ENCODE measurements at places on chromosomes 7 and 10. TPM values are rescaled to one million over a fixed set of nuclear protein-coding genes. Genes with fewer than 3 reads are reported as not detected.

LIPJ gene
- 0.10 TPM for polyA plus RNA-seq

- DNase-seq: no peak
Observed at GRCh38 chr7:139515266-139515665, 8.2 kb upstream of the CLEC2L start.

DNA sequence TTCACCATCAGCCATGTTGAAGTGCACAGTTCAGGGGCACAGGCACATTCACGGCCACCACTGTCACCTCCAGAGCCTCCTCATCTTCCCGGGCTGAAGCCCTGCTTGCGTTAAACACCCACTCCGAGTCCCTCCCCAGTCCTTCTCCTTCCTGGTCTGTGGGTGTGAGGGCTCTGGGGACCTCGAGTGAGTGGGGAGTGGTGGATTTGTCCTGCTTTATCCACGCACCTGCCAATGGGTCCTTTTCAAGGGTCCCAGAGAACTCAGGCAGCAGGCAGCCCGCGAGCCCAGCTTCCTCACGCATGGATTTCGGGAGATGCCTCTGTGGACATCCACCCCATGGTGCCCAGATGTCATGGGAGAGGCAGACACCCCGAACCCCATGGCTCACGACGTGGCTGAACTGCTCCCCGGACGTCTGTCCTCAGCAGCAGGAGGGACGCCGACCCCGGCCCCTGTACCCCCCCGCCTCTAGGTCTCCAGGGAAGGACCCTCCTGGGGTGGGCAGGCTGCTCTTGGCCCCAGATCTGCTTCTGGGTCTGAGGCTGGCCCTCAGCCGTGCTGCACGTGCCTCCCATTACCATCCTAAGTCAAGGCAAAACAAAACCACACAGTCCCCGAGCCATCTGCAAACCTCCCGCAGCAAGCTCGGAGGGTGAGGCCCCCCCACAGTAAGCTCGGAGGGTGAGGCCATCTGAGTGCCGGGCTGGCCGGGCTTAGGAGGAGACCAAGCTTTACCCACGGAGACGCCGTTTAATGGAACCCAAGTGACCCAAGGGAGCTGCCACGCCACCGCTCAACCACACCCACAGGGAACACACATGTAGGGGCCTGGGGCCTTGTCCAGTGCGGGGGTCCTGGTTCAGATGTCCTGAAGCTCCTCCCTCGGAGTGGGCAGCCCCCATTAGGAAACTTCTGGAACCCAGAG is 9.0 kb downstream of the CYP2W1 start:
- DNase-seq: no peak

GRCh38 chr7:38928506-38928905 is 19.5 kb upstream of the VPS41 start:
- no peak for DNase-seq

GRCh38 chr10:1594372-1595241 is 142.7 kb downstream of the ADARB2 start:
- DNase-seq: no peak

- DNase-seq: no peak
Observed at GRCh38 chr10:71796749-71797405, 23.6 kb upstream of the VSIR start.

All from right renal cortex interstitium (tissue), 3 donors.